ENCODE measurements at places on chromosomes 6 and 20. TPM values are rescaled to one million over a fixed set of nuclear protein-coding genes. Genes with fewer than 3 reads are reported as not detected.

Gene TCF15
- total RNA-seq, result 1.1 TPM

Gene TAGAP
- total RNA-seq, result 0.08 TPM

Gene SIRPB1
- 4.5 TPM for total RNA-seq

Gene SGK2
- total RNA-seq, result 0.05 TPM

Gene TFAP2A
- 12.1 TPM for total RNA-seq

Gene CST5
- total RNA-seq, result not detected

Gene DUSP15
- total RNA-seq, result 3.1 TPM

Gene ARMC2
- total RNA-seq, result 0.34 TPM

Gene VSTM2L
- total RNA-seq, result 0.19 TPM

Gene FOXF2
- 3.1 TPM for total RNA-seq

Gene MCM3
- 139 TPM for total RNA-seq

Gene ARFGEF3
- total RNA-seq, result 1.3 TPM

Gene VGLL2
- 0.58 TPM for total RNA-seq

Gene DDO
- total RNA-seq, result 2.9 TPM

Gene BNIP5
- total RNA-seq, result not detected

Gene ANKRD66
- not detected for total RNA-seq

Gene SAMD3
- 0.19 TPM for total RNA-seq

Gene RIPOR2
- total RNA-seq, result 0.53 TPM

Gene EFCAB8
- total RNA-seq, result not detected

Gene C20orf96
- total RNA-seq, result 1.1 TPM

Gene SLC17A9
- 19.8 TPM for total RNA-seq

Gene MOG
- 0.16 TPM for total RNA-seq

Gene MUCL3
- total RNA-seq, result not detected

Gene C6orf15
- total RNA-seq, result not detected

Gene ULBP3
- 7.1 TPM for total RNA-seq

Gene FHL5
- total RNA-seq, result 0.23 TPM

Gene BICRAL
- total RNA-seq, result 3.0 TPM

Gene PTPRT
- not detected for total RNA-seq

Gene TRIM40
- total RNA-seq, result not detected

Gene AKAP7
- 2.8 TPM for total RNA-seq

Gene DYNLT2
- total RNA-seq, result 1.6 TPM

Gene IP6K3
- total RNA-seq, result not detected

Gene MROH8
- total RNA-seq, result 0.08 TPM

Gene AIF1
- not detected for total RNA-seq

Gene KIF25
- total RNA-seq, result not detected

Gene HACE1
- total RNA-seq, result 5.4 TPM

Gene HLA-DMB
- total RNA-seq, result 16.5 TPM

Gene IL22RA2
- not detected for total RNA-seq

Gene CAGE1
- total RNA-seq, result 0.03 TPM
